ENCODE measurements at places on chromosomes 3 and 15.

- peak; percentile 19 for DNase-seq
These were observed 70.5 kb upstream of the ATP10A start for GRCh38 chr15:25933456-25934158.

- DNase-seq = no peak
These were observed 14.7 kb downstream of the FAM107A start for GRCh38 chr3:58562498-58562897.

GRCh38 chr15:64014995-64015394, 31.3 kb downstream of the DAPK2 start:
- DNase-seq = no peak

DNA sequence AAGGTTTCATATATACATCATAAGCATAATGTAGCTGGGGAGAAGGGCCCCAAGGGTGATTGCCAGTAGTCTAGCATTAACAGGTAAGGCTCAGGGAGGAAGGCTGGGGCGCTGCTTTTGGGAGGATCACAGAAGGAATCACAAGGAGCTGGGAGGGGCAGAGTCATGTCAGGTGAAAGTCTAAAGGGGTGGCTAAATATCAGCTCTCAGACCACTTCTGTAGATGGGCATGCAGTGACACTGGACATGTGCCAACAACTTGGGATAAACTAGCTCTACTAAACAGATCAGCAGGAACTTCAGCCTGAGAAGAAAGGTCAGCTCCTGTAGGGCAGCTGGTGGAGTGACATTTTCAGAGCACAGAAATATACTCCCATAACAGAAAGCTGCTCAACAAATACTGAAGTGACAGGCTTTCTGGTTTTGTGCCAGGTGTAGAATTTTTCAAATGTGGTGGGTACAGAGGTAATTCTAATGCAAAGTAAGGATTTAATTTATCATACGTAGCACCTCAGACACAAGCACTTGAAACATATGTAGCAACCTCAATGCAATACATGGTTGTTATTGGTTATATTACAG, 79.4 kb downstream of the PEX5L start:
- DNase-seq = no peak

DNA sequence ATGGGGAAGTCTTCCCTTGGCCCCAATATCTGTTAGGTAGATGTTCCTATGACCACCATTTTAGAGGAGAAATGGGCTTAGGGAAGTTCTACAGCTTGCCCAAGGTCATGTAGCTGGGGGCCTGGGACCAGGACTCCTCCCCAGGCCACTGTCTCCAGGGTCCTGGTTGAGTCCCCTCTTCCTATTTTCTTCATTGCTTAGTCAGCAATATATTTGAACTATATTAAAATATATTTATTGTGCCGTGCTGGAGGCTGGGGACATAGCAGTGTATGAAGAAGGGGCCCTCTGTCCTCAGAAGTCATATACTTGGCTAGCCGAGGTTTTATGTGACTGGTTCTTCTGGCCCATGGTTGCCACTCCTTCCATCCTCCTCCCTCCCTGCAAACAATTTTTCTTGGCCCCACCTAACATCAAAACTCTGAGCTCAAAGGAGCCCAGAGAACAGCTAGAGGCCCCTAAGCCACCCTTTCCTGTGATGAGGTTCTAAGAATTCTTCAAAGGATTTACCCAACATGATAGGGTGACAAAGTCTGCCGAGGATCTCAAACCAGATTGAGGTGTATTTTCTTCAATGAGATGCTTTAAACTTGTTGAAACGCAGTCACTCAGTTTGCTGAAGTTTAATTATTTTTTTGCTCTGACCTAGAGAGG, 121.2 kb upstream of the RASGRP1 start:
- no peak for DNase-seq

DNA sequence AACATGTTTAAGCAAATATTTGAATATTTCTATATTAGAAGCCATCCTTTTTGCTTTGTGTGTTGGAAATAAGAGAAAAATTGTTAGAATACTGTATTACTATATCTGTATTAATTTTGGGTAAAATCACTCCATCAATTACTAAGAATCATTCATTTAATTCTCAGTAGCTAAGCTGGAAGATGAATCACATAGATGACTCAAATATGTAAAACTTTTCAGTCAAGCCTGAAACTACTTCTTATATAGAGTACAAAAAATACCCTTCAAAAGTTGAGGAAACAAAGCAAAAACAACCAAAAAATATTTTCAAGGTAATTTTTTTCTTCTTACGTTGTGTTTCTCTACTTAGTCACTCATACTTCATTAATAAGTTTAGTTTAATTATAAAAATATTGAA, 205.7 kb upstream of the ROBO1 start:
- DNase-seq = no peak

DNA sequence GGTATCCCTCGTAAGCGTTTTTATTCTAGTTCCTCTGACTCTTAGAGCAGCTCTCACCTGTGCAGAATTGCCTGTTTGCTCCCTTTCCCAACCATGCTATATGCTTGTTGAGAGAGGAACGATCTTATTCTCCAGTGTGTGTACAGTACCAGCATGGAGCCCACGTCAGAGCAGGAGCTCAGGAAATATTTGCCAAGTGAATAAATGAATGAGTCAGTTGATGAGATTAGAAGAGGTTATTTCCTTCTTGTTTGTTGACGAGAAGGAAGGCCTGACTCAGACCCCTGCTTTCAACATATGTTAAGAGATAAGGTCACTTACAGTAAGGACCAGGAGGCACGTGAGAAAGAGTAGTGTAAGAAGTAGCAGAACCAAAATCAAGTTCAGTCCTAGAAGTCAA, 106.3 kb upstream of the ABHD17C start:
- DNase-seq = no peak

- DNase-seq = no peak
These were observed 156.1 kb downstream of the ROBO2 start for GRCh38 chr3:77195766-77196545.

DNA sequence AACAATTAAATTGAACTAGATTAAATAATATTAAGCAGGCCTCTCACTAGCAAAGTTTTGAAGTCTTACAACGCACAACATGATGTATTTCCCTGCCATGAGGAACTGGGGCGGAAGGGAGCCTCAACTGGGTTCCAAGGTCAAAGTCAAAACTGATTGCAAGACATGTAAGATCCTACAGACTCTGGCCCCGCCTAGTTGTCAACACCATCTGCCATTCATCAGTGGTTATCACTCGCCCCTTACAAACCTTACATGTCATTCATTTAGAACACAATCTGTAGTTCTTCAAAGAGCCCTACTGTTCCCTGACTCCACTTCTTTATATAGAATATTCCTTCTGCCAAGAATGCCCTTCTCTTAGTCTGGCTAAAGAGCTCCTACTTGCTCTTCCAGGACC, 10.0 kb downstream of the ATP13A3 start:
- DNase-seq = no peak

DNA sequence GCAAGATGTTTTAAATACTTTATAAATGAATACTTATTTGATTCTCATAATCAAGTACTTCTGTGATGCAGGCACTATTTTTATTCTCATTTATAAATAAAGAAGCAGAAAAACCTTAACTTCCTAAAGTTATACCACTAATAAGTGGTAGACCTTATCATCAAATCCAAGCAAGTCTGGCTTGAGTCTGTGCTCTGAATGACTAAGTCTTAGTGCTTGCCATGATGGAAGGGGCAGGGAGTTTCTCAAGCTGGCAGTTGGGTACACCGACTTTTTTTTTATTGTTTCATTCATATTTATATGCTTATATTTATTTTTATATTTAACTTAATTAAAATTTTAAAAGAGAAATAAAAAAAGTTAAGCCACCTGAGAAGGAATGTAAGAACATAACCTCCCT, 23.6 kb downstream of the SLMAP start:
- DNase-seq = no peak

DNA sequence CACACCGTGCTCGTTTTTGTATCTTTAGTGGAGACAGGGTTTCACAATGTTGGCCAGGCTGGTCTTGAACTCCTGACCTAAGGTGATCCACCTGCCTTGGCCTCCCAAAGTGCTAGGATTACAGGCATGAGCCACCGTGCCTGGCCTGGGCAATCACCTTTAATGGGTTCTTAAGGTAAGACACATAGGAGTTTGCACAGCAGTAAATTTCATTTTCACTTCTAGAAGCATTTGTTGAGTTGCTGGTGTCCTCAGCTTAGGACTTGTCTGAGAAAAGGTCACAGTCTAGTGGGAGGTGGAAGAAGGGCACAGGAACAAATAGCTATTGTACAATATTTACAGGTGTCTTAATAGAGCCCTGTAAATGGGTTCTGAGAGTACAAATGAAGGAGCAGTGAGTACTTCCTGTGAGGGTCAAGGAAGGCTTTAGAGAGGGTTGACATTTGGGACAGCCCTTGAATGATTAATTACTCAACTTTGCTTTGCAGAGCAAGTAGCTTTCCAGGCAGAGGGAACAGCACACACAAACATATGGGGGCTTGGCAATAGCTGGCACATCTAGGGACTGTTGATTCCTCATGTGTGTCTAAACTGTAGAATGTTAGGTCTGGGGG, 8.7 kb upstream of the ETV5 start:
- DNase-seq = no peak

DNA sequence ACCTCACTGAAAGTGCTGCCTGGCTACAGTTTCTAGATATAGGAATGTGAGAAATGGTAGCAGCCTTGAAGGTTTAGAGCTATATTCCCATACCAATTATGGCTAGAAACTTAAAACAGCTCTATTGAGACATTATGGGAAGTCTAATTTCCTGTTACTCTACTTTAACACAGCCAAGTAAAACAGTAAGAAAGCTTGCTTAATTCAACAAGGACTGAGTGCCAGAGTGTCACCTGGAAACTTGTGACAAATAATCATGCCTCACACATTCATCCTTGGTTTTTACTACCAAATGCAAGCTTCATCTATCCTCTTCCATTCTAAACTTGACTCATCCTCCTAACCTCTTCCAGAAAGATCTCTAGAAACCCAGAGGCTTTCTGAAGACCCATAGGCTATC, 41.7 kb downstream of the UBE3A start:
- DNase-seq = no peak

- no peak for DNase-seq
These were observed 591.5 kb downstream of the ZNF385D start for GRCh38 chr3:21159543-21159906.

DNA sequence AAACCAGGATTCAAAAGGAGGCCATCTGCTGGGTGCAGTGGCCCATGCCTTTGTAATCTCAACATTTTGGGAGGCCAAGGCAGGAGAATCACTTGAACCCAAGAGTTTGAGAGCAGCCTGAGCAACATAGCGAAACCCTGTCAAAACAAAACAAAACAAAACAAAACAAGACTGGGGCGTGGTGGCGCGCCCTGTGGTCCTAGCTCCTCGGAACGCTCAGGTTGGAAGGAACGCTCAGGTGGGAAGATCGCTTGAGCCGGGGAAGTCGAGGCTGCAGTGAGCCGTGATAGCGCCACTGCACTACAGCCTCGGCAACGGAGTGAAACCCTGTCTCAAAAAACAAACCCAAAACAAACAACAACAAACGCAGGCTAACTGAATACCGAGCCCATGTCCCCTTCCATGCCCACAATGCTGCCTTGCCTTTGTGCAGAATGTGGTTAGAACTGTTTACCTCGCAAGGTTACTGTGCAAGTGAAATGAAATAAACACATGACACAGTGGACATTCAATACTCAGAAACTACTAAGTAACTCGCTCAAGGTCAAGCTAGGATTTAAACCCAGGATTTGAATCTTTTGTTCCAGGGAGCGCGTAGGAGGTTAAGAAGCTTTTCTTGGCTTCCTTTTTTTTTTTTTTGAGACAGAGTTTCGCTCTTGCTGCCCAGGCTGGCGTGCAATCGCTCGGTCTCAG, 766 bp upstream of the EMC4 start:
- no peak for DNase-seq

DNA sequence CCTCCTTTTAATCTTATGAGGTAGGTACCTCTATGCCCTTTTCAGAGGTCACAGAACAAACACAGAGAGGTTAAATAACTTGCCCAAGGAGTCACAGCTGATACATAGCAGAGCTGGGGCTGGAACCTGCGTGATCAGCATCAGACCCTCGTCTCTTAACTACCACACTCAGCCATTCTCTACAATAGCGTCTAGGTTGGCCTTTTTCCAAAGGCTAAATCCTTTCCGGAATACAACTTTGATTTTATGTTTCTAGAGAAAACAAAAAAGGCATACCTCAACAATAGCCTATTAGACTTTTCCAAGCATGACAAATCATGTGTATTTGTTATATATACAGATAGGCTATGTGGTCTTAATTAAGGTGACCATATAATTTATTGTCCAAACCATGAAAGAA, 187.2 kb downstream of the RORA start:
- no peak for DNase-seq

DNA sequence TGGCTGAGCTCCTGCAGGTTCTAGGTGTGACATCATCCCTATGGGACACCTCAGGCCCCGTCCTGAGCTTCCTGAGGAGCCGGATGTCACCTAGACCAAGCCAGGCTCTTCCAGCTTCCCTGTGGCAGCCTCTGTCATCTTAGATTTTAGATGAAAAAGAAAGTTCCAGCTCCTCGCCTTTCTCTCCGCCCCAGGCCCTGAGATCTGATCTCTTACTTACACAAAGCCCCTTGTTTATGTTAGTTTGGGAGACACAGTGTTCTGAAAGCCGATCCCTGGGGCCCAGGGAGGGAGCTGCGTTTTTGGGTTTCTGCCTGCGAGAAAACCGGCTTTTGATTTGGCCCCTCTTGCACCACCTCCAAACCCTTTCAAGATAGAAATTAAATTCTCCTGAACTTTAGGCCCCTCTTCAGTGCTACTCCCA, 40.2 kb upstream of the FAM107A start:
- no peak for DNase-seq

- no peak for DNase-seq
These were observed 320.3 kb downstream of the THSD4 start for GRCh38 chr15:71435552-71435951.

DNA sequence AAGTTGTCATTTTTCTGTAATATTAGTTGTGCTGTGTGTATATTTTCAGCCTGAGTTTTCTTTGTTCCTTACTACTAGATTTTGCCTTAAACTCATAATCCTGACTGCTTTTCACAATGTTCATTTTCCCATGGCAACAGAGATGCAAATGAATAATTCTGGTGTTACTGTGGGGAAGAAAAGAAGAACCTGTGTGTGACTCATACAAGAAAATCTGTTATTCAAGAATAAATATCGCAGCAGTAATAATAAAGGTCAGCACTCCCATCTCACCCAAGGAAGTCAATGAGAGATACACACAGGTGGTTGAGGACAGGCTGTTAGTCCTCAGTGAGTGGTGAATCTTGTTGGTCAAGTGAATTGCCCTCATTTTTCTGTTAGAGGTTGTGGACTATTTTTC, 656.6 kb upstream of the NAALADL2 start:
- DNase-seq = no peak

- DNase-seq = no peak
These were observed 44.5 kb downstream of the IL17RD start for GRCh38 chr3:57120451-57121174.

DNA sequence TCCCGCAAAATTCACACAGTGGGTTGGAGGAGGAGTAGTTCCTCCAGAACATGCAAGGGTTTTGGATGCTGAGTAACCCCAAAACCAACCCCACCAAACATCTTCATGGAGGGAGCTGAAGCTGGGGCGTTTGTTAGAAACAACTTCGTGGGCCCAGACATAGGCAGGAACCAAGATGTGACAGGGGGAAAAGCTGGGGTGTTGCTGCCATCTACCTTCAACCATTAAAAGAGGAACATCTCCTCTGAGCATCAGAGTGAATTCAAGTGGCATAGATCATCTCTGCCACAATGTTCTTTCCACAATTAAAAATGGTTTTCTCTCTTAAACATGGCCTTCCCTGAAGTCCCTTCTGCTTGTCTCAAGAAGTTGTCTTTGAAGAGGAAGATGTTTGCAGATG, 20.5 kb downstream of the SIDT1 start:
- DNase-seq = no peak

- DNase-seq = no peak
These were observed 23.0 kb upstream of the MUC20 start for GRCh38 chr3:195697582-195698324.

Data from NCI-H1694 treated with DMSO at 0.1 percent for 48 hours (cell line).